ENCODE measurements at places on chromosomes 3 and 15.
A peak's percentile ranks its signal among the peaks of the same experiment; 100 is the strongest.

DNA sequence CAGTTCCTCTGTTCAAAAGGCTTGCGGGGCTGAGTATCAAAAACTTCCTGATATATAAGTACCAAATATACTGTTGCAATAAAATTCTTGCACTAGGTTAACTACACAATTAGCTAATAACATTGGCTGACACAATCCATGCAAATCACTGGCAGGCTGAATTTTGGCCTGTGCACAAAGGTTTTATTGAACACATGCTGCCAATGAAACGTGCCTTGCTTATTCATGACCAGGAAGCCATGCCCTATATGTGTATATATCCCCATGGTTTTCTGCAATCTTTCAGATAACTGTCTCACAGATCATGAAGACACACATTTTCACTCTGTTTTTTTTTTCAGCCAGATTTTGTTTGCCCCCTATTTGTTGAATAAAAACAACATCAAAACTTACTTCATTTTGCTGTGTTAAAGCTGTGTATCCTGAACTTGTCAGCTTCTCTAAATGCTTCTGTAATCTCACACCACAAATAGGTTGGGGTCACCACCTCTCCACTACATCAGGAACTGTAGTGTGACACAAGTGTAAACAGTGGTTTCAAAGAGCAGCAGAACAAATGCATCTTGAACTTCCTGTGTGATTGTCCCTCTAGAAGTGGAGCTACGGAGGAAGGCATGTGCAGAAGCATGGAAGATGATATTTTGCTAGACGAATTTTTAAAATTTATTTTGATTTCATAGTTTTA lies 920.7 kb upstream of the NR2F2 start:
- DNase-seq = no peak

DNA sequence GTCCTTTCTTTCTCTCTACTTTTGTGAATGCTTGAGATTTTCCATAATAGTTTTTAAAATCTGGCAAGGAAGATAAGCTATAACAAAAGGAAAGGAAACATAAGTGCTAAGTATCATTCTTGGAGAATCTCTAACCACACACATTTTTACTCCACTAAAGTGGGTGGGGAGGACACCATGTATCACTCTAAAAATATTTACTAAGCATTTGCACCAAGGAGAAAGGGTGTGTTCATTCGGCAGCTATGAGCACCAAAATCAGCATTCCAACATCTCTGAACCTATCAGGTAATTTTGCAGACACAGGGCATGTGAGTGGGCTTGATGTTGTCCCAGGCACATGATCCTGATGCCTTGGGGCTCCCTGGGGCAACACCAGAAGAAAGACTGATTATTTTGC lies 5.5 kb downstream of the B4GALT4 start:
- DNase-seq = no peak

GRCh38 chr3:40858364-40859115 lies 333.8 kb downstream of the ZNF621 start:
- no peak for DNase-seq

DNA sequence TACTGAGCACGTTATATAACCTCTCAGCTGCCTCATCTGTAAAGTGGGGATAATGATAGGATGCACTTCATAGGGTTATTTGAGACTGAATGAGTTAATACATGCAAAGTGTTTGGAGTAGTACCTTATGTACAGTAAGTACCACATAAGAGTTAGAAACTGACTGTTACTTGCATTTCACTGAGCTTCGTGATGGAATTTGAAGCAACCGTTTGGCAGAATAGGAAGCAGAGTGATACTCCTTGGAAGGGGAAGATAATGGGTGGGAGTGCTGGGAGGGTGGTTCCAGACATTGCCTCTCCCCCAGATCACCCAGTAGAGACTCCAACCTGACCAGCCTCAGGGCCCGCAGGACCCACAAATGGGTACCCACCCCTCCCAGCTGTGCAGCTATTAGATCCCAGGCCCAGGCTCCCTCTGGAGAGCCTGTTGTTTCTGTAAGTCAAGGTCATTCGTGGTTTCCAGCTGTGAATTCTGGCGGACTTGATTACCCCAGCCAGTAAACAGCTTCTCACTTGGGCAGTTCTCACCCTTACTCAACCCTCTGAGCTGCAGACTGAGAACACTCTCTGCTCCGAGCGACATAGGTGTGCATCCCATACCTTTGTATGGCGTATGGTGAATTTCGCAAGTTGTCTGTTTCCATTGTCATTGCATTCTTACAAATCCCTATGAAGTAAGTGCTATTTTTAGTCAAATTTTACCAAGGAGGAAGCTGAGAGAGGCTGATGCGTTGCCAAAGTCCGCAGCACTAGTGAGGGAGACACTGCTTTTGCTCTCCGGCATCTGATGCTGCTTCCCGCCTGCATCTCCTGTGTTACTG lies 11.1 kb downstream of the ALPK3 start:
- DNase-seq = no peak

GRCh38 chr15:38627689-38628277 lies 63.2 kb upstream of the RASGRP1 start:
- DNase-seq = no peak

DNA sequence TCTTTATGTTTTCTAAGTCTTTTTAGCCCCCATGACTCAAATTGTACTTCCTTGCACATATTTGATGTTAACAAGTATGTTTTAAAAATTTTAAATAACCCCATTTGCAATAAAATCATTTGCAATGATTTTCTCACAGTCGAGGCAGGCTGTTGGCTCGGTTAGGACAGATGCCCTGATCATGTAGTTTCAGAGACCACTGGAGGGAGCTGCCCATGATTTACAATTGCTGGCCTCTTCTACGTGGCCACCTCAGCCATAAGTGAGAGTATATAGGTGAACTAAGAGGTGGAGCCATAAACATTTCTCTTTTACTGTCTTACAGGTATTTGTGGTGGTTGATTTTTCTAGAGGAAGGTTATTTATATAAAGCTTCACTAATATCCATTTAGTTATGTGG lies 1.7 kb downstream of the DTWD1 start:
- no peak for DNase-seq

- peak; percentile 91 for DNase-seq
These were observed at the start of gene DNAH12 for GRCh38 chr3:57544181-57545125. TSS of gene DNAH12 (minus strand) at chr3:57544344. CDS start at chr3:57542870, 1,474 bp downstream.

DNA sequence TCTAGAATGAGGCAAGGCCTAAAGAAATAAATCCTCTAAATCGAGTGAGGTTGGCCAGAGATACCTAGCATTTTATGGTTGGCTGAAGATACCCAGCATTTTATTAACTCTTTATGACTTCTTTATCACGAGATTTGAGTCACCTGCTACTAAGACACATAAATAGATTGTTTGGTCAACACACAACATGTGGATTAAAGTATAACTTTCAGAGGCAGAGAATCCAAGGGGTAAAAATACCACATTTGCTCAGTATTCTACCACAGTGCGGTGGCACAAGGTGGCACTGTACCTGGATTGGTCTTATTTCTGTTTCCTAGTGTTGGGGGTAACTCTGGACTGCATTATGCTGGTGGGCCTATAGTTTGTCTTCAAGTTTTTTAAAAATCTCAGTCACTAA lies 27.0 kb upstream of the VILL start:
- DNase-seq = no peak

DNA sequence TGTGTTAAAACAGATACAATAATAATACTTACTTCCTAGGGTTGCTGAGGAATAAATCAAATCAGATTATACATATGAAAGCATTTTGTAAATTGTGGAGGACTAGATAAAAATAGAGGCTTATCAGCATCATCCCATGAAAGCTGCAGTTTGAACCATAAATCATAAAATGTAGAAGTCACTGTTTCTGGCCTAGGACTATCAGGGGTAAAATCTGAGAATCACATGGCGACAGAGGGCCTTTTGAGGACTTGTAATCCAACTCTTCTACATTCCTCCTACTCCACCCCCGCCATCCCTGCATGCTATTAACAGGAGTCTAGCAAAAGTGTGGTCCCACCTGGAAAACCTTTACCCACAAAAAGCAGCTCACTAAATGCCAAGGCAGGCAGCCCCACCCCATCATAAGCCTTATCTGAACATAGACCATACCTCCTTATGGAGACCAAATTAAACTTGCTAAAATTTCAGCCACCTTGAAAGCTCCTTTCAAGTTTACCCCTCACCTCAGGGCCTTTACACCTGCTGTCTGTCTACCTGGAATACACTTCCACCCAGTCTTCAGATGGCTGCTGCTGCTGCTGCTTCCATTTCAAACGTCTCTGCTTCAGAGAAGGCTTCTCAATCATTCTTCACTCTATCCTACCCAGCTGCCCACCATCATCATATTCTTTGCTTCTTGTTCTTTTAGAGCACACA lies 11.5 kb downstream of the MB21D2 start:
- no peak for DNase-seq

DNA sequence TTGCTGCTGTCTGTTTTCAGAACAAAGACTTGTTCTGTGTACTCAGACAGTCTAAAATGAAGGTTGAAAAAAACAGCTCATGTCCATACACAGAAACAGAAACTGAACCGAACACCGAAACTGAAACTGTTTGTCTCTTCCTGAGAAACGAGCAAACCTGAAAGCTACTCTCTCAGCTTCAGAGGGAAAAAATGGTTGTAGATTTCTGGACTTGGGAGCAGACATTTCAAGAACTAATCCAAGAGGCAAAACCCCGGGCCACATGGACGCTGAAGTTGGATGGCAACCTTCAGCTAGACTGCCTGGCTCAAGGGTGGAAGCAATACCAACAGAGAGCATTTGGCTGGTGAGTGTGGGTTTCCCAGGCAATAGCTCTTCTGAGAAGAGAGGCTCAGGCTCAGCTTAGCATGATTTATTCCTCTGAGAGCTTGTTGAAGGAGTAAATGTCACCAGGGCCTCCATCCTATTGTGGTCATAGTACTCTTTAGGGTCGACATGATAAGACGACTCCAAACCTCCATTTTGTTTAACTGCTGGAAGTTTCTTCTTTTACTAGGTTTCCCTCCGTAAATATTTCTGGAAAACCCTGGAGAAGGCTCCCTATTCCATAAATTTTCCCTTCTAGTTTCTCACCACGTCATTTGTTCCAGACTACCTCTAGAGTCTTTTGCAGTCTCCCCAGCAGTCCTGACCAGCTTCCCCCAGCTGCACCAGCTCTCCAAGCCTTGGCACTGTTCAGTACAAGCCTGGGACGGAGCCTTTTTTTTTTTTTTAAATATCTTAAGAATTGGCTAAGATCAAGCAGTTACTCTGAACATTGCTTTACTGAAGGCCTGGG lies at the start of gene RTP4:
Gene RTP4, plus strand, starts transcription at position 135 of the 838 bp plus-strand sequence. Its CDS starts 57 bp downstream, at position 192.
- DNase-seq = no peak

- DNase-seq = no peak
These were observed 25.2 kb downstream of the TMEM43 start for GRCh38 chr3:14150078-14150477.
